IMR-90 (cell line): ENCODE measurements at places on chromosomes 6 and 20. TPM values are rescaled to one million over a fixed set of nuclear protein-coding genes. Genes with fewer than 3 reads are reported as not detected.

The CCDC167 gene
- total RNA-seq = 35.8 and 59.4 TPM in 2 replicates

The CAGE1 gene
- total RNA-seq = under 0.01 TPM in 1 of 2 replicates, not detected in the other

The SLC17A5 gene
- 27.2 and 37.5 TPM in 2 replicates for total RNA-seq

The DIDO1 gene
- total RNA-seq = 28.1 and 38.3 TPM in 2 replicates
